ENCODE measurements at places on chromosomes 7 and 10.

DNA sequence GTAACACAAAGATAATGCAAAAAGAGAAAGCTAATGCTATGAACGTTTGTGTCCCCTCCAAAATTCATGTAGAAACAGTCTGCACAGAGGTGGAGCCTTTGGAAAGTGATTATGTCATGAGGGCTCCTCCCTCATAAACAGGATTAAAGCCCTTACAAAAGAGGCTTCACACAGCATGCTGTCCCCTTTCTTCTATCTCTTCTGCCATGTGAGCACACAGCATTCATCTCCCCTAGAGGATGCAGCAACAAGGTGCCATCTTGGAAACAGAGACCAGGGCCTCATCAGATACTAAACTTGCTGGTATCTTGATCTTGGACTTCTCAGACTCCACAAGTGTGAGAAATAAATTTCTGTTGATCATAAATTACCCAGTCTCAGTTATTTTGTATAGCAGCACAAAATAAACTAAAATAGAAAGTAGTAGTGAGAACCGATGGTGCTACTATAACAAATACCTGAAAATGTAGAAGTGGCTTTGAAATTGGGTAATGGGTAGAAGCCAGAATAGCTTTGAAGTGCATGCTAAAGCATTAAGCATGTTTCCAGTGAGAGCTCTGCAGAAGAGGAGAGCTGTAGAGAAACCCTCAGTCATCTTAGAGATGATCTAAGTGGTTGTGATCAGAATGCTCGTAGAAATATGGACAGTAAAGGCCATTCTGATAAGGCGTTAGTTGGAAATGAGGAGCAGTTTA is 108.7 kb downstream of the DNAJC1 start:
- no peak for DNase-seq

DNA sequence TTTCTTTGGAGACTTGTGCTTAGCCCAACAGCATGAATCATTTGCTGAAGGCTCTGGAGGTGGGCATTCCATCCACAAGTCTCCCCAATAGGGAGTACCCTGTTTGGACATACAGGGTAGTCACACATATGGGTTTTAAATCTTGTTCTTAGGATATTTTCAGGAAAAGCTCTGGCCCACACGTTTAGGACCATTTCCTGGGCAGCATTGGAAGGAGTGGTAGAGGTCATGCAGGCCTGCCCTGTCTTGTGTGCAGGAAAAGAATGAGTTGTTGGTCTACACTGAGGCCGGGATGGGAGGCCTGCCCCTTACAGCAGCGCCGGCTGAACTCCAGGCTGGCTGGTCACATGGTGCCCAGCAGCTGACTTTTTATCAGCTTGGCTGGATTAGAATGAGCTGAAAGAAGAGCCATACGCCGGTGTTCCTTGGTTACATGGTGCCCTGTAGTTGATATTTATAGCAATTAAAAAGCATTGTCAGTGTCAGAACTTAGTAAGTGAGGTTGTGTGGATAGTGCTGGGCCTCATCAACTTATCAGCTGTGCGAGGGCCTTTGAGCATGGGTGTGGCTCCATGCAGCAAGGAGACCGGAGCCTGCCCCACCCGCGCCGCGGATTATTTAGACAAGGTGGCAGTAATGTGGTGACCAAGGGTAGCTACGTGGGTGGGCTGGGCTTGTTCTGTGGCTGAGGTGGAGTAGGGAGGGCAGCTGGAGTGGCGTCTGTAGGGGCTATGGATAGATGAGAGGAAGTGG is 28.6 kb downstream of the OGDH start:
- DNase-seq, result peak; percentile 47

GRCh38 chr10:130713135-130713534 is 576.9 kb downstream of the GLRX3 start:
- no peak for DNase-seq

- no peak for DNase-seq
Measured at GRCh38 chr7:7808156-7808555, 89.7 kb upstream of the RPA3 start.

DNA sequence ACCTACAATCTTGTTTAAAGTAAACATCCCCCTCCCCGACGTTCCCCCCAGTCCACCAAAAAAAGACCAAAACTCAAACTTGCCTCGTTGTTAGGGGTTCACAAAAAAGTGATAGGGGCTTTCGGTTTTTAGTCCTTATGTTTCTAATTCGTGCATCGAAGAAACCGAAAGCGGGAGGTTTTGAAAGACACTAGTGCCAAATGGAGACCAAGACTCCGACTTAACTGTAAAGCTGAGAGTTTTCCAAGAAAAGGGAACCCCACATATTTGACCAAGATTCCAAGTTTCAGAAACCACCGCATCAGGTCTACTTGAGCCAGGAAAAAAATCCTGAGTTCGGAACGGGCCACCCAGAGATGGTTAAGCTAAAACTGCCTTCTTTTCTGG is 534 bp downstream of the PSMA2 start:
- no peak for DNase-seq

- DNase-seq, result no peak
Measured at GRCh38 chr7:148882841-148883265, 1.2 kb downstream of the EZH2 start.

DNA sequence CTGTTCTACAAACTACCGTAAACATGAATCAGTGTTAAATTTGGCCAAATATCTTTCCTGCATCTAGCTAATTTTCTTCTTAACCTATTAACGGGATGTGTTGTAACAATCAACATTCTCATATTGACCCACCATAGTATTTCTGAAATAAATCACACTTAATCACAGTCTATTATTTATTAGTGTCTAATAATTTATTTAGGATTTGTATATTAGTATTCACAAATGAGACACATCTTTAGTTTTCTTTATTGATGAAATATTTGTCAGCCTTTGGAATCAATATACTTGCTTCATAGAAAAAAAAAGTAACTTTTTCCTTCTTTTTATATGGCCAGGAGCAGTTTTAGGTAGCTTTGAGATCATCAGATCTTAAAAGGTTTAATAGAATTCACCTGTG is 4.6 kb downstream of the GIMAP7 start:
- no peak for DNase-seq

GRCh38 chr10:126092366-126093215 is 196.2 kb downstream of the FANK1 start:
- peak; percentile 47 for DNase-seq

GRCh38 chr10:62653254-62653653 is 151.3 kb upstream of the ADO start:
- peak; percentile 57 for DNase-seq

DNA sequence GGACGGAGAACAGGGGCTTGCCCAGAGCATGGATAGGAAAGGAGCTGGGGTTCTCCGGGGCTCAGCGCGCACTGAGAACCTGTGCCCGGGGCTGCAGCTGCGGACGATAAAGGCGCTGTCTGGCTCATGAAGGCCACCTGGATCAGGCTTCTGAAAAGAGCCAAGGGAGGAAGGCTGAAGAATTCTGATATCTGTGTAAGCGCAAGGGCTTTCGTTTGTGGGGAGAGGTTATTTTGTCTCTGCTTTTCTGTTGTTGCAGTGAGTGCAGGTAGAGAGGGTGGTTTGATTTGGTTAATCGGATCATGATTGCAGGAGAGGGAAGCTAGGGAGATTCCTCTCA is 250.5 kb downstream of the NSUN6 start:
- DNase-seq, result no peak

GRCh38 chr7:2838873-2839578 is 5.1 kb downstream of the GNA12 start:
- no peak for DNase-seq

DNA sequence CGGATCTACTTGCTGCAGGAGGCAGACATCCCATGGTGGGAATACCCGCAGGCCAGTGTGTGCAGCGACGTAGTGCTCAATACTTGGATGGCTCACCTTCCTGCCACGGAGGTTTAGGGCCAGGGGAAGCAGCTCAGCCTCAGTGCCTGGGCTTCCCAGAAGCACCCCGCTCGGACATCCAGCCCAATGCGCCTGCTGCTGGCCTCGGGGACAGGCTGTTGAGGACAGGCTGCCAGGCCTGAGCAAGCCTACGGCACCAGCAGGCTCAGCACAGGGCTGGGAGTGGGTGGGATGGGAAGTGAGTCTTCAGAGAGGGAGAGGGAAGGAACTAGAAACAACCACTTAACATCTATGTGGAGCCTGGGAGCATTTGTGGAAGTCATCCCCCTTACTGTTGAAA is 441.3 kb upstream of the MGMT start:
- DNase-seq, result no peak

- DNase-seq, result peak; percentile 83
Measured at GRCh38 chr7:1432411-1433082, 26.7 kb downstream of the MICALL2 start.

DNA sequence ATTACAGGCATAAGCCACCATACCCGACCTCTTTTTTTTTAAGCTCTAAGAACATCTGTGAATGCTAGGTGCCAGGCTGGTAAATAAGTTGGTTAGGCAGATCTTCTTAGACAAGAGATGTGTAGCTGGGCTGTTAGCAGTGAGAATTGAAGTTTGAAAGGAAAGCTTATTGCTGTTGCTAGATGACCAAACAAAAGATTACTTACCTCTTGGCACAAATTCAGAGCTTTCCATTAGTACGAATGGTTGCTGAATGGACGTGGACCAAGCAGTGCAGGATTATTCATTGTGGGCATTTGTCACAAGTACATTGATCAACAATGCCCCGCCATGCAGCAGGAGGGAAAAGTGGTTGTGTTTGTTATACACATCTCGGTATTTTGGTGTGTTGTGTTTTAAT is 131.2 kb downstream of the GFRA1 start:
- DNase-seq, result no peak

DNA sequence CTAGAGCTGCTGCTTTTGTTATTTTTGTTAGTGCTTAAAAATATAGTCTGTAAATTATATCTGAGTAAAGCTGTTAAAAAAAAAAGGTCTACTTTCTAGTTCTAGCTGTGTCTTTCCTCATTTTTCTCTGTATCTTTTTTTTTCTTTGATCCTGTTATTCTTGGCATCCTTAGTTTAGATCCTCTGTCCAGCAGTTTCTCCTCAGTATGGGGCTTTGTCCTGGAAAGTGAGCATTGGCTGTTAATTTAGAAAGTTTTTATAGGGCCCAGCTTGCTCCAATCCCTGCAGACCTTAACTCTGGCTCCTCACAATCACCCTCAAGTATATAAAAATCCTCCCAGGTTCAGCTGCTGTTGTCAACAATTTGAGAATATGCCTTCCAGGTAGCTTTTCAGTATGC is 23.5 kb downstream of the DDX50 start:
- DNase-seq, result no peak

DNA sequence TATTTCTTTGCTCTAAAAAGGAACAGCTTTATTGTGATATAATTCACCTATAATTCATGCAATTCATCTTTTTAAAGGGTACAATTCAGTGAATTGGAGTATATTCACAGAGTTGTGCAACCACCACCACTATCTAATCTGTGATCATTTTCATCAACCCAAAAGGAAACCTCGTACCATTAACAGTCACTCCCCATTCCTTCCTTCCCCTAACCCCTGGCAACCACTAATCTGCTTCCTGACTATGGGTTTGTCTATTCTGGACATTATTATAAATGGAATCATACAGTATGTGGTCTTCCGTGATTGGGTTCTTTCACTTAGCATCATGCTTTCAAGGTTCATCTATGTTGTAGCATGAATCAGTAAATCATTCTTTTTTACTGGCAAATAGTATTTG is 52.3 kb downstream of the MKI67 start:
- no peak for DNase-seq

- no peak for DNase-seq
Measured at GRCh38 chr7:87575521-87575920, 25.2 kb downstream of the ABCB1 start.

GRCh38 chr10:82377608-82378007 is 502.6 kb downstream of the NRG3 start:
- DNase-seq, result no peak

- no peak for DNase-seq
Measured at GRCh38 chr7:32958046-32959025, 1.1 kb downstream of the FKBP9 start.

GRCh38 chr10:103276251-103276895 is 565 bp upstream of the INA start:
- no peak for DNase-seq

DNA sequence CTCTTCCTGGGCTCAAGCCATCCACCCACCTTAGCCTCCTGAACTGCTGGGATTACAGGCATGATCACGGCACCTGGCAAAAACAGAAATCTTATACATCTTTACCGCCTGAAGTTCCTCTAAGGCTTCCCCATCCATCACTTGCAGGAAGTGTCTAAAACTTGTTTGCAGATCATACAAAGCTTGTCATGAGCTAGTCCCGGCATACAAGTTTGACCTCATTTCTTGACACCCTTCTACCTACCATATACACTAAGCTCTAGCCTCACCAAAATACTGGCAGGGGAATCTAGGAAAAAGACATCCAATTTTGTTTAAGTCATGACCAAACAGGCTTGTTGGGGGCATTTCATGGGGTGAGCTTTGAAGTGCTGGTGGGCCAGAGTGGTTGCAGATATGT is 14.5 kb downstream of the DNMBP start:
- no peak for DNase-seq

DNA sequence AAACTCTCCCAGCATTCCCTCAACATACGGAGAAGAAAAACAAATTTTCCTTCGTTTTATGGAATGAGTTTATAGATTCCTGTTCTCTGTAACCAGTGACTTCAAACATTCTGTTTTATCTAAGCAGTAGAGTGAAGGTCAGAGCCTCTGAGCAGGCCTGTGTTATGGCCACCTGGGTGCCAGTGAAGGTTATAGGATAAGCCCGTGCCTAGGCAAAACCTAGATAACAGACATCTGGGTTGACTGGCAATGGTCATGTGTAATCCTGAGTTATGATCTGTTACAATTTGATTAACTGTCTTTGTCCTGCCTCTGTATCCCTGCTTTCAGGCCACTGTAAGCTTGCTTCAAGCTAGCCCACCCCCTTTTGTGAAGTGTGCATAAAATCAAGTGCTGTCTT is 8.3 kb downstream of the LSM5 start:
- DNase-seq, result no peak

GRCh38 chr10:44511166-44511565 is 126.3 kb upstream of the CXCL12 start:
- DNase-seq, result no peak

Measured in suppressor macrophage (primary cell).